ENCODE measurements at places on chromosomes 3 and 15.

GRCh38 chr15:101371081-101371480 is 76.0 kb upstream of the SNRPA1 start:
- DNase-seq: no peak

GRCh38 chr15:66862940-66863335 is 160.9 kb downstream of the SMAD6 start:
- DNase-seq: peak; percentile 19

DNA sequence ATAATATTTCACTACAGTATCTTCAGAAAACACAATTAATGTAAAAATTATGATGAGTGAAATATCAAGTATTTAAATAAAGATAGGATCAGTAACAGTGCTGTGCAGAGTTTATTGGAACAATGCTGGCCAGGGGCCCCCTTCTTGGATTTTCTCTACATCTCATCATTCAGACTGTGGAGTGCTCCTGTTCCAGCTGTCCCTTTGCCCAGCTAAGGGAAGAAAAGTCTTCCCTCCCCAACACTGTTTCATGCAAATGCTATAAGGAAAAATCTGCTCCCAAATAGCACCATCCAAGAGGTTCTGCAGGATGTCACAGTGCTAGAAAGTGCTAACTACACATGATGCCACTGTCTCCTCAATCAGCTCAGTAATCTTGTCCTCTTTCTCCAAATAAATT is 64.5 kb downstream of the RPL39L start:
- no peak for DNase-seq

DNA sequence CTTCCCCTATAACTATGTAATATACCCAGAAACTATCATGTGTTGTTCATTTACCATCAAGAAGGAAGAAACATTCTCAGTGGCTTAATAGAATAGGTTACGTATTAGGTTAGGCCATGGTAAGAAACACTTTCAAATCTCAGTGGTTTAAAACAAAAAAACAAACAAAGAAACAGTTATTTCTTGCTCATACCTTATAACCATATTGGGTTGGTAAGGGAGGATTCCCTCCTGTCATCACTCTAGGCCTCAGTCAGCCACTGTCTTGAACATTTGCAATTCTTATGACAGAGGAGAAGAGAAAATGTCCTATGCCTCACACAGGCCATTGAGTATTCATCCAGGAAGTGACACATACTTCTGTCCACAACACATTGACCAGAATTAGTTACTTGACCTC is 727.7 kb upstream of the NECTIN3 start:
- no peak for DNase-seq

GRCh38 chr15:85630311-85630710 is 164.4 kb downstream of the KLHL25 start:
- no peak for DNase-seq

- no peak for DNase-seq
These were observed 307.1 kb downstream of the TLE3 start for GRCh38 chr15:69790632-69791031.

All from stimulated activated CD8-positive, alpha-beta memory T cell treated with anti-CD3 and anti-CD28 coated beads, Interleukin-4, amount 100 ng/mL, for 4 hours (primary cell).